ENCODE measurements at places on chromosomes 2 and 18.
A peak's percentile ranks its signal among the peaks of the same experiment; 100 is the strongest.

DNA sequence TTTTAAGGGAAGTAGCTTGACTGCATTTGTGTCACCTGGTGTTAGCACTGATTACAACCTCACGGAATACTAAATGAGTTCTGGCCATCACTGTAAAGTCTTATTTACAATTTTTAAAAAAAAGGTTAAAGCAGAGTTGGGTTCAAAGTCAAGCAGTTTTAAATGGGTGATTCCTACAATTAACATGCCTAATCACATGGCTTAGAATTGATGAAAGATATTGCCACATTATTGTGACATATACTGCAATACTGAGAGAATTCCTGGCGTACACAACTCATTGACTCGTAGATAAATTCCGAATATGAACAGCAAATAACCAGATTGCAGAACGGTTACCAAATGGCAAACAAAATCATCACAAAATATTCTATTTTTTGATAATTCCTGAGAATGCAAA lies 34.2 kb downstream of the ROCK2 start:
- DNase-seq, result no peak

DNA sequence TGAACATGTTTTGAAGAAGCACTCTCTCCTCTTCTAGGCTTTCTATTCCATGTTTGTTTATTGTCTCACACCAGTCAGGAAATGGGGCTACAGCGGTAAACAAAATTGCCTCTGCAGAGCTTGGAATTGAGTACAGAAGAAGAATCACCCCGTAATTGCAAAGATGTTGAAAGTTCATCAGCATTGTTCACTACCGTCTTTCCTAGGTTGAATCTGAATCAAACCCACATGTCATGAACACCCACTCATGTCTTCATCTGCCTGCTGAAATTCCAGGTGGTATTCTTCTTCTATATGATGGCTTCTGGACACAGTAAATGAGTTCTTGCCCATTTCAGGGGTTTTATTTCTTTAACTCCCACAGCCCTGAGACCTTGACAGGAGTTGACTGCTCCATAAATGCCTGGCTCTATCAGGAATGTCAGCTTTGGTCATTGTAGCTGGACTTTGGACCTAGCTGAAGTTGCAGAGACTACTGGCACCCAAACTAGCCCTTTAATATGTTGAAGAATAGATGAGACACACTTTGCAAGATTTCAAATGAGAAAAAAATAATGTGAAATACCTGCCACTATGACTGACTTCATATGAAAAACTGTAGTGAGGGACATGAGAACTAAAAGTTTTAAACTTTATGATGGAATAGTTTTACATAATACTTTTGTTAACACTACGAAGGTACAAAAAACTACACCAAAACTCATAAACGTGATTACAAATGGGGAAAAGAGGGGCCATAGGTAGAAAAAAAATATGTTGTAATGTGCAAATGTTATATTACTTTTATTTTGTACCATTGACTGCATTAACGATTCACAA lies 1235.3 kb upstream of the ZEB2 start:
- DNase-seq, result no peak

GRCh38 chr2:66457545-66457944 lies 22.6 kb downstream of the MEIS1 start:
- no peak for DNase-seq

- no peak for DNase-seq
Observed at GRCh38 chr2:150767991-150768746, 280.7 kb upstream of the RND3 start.

- DNase-seq, result peak; percentile 31
Observed at GRCh38 chr2:56185101-56185581, 1.4 kb downstream of the CCDC85A start.

GRCh38 chr2:239691720-239692119 lies 290.9 kb upstream of the HDAC4 start:
- DNase-seq, result peak; percentile 36

Measured in SJSA1 (cell line).